Hematopoietic multipotent progenitor cell treated with erythropoietin and hydrocortisone succinate and interleukin-3 and kit ligand, for 15 days (in vitro differentiated cells): ENCODE measurements at places on chromosomes 2 and 18.

DNA sequence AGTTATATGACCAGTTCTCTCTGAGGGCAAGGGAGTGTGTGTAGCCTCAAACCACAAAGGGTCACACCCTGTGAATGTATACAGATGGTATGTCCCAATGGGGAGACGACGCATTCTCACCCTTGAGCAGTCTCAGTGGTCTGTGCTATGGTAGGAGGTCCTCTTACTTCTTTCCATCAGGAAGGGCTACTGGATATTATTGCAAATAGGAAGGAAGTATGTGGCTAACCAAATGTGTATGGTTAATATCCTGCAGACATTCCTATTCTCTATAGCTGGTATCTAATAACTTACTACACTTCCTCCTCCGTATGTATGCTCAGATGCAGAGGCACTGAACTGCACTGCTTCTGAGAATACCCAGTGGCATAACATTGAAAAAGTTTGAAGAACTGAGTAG lies 306.7 kb upstream of the CCDC68 start:
- DNase-seq, result no peak

GRCh38 chr2:121895723-121896571 lies 140.5 kb downstream of the TSN start:
- DNase-seq, result no peak

- DNase-seq, result no peak
Measured at GRCh38 chr2:166671235-166671634, 177.2 kb upstream of the SCN7A start.

DNA sequence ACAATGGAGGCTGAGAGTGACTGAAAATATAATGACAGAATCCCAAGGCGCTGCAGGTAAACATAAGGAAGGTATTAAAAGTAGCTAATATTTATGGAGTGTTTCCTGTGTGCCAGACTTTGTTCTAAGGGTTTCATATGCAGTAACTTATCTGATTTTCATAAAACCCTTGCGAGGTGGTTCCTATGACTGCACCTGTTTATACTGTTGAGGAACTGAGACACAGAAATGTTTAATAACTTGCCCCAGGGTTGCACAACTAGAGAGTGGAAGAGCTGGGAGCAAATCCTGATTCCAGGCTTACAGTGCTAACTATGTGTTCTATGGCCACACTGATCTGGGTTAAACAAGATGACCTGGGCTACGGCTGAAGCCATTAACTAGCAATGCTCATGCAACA lies 2.4 kb downstream of the SP110 start:
- DNase-seq, result no peak

GRCh38 chr2:39158351-39158750 lies 37.5 kb upstream of the SOS1 start:
- DNase-seq, result no peak

DNA sequence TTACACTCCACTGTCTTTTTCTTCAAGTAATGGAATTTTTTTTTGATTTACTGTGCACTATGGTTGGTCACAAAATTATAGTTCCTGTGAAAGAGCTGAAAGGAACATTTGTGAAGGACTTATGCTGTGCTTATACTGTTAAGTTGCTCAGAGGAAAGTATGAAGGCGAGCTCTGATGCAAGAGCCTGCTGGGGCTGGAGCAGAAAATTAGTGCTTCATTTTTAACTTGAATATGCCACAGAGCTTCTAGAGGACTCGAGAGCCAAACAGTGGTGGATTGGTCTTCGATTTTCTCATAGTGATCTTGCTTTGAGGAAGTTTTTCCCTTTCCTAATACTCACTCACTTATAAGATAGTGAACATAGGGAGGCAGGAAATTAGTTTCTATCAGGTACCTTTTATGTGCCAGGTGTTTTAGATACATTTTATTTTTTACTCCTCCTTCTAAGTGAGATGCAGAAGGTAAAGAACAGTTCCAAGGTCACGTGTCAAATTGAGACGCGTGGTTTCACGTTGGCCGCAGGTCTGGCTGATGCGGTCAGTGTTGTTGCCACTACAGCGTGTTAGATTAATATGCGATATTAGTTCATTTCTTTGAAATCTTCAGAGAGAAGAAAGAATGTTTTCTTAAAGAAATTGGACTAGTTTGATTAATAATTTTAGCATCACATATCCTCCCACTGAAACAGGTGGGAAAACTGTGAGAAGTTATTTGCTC lies 20.2 kb downstream of the GATA6 start:
- no peak for DNase-seq

DNA sequence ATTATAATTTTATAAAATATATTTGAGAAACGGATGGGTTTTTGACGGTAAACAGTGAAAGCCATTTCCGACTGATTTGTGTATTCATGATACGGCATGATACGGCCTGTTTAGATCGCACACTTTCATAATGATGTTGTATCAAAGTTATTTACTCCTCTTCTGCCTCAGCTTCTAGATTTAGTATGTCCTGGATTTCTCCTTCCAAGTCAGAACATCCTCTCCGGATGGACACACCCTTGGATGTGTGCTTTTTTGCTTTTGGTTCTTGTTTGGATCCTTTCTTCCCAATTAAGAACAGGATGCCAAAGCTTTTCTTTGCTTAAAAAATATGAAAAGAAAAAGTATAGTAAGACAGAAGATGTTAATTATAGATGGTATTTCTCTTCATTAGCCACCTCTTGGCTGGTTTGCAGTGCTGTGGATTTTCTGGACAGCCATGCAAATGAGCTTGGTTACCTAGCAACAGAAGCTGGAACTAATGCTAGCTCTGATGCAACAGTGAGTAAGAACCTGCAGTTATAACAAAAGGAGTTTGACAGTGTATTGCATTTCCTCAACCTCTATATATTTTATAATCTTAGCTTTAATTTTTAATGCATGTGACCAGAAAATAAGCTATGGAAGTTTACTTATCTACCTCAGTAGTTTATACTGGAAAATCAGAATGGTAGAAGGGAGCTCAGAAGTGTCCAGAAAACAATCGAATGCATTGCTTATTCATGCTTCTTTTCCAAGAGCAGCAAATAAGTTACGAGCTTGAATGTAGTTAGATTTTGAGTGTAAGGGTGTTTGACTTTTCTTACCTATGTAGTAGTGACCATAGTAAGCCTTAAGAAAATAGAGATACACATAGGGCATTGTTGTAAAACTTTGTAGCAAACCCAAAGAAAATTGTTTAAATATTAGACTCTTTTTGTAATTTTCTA lies 27.9 kb downstream of the RMND5A start:
- peak; percentile 65 for DNase-seq

DNA sequence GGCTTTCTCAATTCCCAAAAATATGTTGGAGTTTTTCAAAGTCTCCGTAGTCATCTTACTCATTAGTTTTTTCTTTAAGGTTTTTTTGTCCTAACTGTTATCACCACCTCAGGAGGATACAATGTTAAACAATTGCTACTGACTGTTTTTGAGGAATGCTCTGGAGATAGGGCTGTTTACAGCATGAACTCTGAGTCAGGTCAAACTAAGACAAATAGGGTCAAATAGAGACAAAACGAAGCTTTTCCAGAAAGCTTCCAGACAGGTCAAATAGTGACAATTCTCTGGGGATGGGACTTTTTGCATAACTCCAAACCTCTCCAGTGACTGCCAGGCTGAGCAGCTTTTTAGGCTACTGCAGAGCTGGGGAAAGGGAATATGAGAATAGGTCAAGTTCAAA lies 15.2 kb upstream of the DIPK1C start:
- DNase-seq, result no peak

GRCh38 chr2:62287899-62288880 lies 92.3 kb downstream of the B3GNT2 start:
- DNase-seq, result peak; percentile 96

- no peak for DNase-seq
Measured at GRCh38 chr18:32405588-32405987, 65.1 kb downstream of the GAREM1 start.

DNA sequence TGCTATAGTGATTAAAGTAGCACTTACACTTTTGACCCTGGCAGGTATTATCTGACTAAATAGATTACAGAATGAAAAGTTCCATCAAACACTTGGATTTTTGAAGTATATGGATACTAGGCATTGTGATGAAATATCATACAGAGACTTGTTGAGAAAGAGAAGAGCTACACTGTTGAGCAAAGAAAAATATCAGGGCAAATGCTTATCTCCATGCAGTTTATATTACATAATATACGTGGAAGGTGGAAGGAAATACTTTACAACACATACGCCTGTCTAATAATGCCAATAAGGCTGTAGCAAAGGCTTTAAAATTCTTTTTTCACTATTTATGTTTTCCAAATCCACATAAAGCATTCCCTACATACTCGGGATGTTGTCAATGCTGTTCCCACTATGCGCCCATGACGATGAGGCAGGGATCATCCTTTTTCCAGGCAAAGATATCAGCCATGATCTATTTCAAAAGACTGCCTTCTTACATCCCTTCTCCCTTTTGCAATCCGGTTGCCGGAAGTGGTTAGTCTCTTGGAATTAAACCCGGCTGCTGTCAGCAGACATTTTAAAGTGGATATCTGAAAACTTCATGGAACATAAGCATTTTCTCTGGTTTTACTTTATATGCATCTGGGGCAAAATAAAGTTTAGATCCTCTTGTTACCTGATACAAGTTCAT lies 92.6 kb upstream of the ITGA4 start:
- no peak for DNase-seq

- no peak for DNase-seq
Measured at GRCh38 chr2:86825036-86825692, 34.5 kb upstream of the CD8A start.

GRCh38 chr18:74013955-74014354 lies 133.7 kb downstream of the FBXO15 start:
- DNase-seq, result no peak

DNA sequence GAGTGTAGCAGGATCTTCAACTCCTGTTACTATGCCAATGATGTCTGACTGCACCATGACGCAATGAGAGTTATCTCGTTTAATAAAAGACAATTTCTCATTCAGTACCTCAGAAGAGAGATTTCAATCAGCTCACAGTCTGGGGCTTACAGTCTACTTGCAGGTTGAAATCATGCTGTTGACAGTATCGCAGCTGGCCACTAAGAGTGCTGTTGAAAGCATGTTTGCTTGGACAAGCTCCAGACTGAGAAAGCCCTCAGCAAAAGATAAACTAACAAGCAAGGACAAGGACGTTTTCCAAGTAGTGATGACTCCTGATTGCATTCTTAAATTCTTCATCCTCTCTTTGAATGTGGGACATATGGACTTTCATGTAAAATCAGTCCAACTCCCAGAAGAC lies 145.2 kb upstream of the SYT4 start:
- no peak for DNase-seq

GRCh38 chr2:86021396-86022378 lies 84.0 kb downstream of the POLR1A start:
- no peak for DNase-seq

GRCh38 chr2:181378491-181378890 lies 78.7 kb upstream of the ITGA4 start:
- DNase-seq, result no peak

DNA sequence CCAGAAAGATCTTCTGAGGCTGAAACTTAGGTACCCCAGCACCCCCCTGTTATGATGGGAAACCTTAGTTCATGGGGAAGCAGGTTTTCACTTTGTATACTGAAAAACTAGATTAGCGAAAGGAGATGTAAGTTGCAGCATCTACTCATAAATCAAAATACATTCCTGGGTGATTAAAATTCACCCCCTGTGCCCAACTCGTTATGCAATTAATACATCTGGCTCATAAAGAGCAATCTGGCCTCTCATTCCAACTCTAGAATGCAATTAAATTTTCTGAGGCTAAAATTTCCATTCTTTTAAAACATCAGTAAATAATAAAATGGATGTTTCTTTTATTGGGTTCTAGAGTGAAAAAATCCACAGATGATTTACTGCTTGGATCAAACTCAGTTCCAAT lies 110.9 kb upstream of the BZW1 start:
- no peak for DNase-seq

- DNase-seq, result no peak
Measured at GRCh38 chr2:176745543-176746200, 466.9 kb upstream of the HNRNPA3 start.

GRCh38 chr18:59758837-59759236 lies 61.6 kb upstream of the CCBE1 start:
- no peak for DNase-seq

DNA sequence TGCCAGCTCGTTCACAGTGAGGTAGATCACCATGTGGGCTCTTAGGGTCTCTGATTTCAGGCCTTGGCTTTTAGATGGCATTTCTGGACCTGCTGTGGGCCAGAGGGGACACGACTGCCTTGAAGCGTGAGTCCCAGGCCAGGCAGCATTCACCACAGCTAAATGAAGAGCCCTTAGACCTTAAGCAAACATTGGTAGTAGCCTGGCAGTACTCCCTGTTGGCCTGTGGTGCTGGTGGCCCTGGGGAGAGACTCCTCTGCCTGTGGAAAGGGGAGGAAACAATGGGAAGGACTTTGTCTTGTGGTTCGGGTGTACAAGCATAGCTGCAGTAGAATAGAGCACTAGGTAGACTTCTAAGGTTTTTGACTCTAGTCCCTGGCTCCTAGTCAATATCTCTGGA lies 456.0 kb upstream of the DCC start:
- no peak for DNase-seq

DNA sequence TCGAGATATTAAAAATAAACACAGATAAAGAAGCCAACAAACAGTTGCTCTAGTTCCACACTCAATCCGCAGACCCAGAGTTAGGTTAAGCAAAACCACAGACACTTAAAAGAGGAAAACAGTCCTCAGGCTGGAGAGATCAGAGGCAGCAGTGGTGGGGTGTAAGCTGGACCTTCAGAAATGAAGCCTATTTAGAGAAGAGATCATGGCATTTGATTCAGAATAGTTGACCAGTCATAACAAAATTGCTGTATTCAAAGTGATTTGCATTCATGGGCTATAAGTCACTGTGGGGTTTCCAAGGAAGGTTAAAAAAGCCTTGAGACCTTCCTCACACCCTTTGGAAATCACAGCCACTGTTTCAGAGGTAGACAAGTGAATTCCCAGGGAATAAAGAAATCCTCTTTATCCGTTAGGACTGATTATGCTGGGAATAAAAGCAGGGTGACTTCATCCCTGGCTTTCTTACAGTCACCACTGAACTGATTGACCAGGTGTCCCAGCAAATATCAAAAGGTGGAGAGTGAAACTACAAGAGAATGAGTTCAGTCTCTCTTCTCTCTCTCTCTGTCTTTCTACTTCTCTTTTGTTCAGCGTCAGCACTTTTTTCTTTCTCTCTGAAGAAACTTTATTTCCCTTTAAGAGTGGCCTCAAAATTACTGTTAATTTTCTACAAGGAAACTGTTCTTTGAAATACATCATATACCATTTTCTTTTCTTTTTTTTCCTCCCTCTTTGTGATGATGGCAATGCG lies 171.8 kb upstream of the PIK3C3 start:
- DNase-seq, result no peak

- DNase-seq, result no peak
Measured at GRCh38 chr18:53935803-53936202, 288.7 kb downstream of the MBD2 start.

DNA sequence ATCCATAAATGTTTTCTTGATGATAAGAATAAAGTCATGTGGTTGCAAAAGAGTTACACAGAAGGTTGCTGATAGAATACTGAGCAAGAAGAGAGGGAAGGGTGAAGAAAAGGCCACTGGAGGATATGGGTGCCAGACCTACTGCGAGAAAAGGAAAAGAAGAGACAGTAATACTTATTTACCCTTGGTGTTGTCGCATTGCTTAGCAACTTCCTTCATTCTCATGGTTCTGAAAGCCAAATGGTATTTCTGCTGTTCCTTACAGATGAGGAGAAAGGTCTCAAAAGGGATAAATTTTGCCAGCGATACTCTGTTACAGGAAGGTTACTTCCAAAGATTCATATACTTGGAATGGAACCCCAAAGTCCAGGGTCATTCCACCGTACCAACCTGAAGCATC lies 62.5 kb downstream of the LHCGR start:
- no peak for DNase-seq

GRCh38 chr2:11152591-11152990 lies 2.7 kb upstream of the SLC66A3 start:
- DNase-seq, result no peak
